ENCODE measurements at places on chromosomes 7 and 10. TPM values are rescaled to one million over a fixed set of nuclear protein-coding genes. Genes with fewer than 3 reads are reported as not detected.

The LIPM gene
- polyA plus RNA-seq = not detected

The TMEM229A gene
- polyA plus RNA-seq = not detected

The LIPK gene
- polyA plus RNA-seq = not detected

The SLC26A4 gene
- polyA plus RNA-seq = 0.22 TPM

The EMX2 gene
- 1.1 TPM for polyA plus RNA-seq

The TMEM176A gene
- polyA plus RNA-seq = 3.2 TPM

The VAX1 gene
- not detected for polyA plus RNA-seq

The HIPK2 gene
- 18.1 TPM for polyA plus RNA-seq

The GIMAP4 gene
- 15.0 TPM for polyA plus RNA-seq

Data from psoas muscle (tissue), 8 donors.